Breast epithelium (tissue), 4 donors: ENCODE measurements at places on chromosomes 6 and 20.
A peak's percentile ranks its signal among the peaks of the same experiment; 100 is the strongest.

DNA sequence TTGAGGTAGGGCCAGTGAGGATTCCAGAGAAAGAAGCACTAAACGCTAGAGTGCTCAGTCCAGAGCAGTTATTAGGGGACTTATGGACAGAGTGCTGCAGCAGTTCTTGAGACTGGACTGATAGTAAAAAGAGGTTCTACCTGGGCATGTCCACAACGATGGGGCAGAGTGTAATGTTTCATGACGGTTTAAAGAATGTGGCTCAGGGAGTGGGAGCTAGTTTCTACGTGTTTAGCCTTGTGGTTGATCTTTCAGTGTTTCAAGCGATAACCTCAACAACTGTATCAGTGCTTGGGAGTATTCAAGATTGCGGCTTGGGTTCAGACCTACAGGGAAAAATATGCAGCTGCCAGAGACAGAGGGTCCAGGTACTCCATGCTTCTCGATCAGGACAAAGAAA is 67.1 kb downstream of the TULP4 start:
- no peak for DNase-seq
- no peaks in the 10 kb centered on the region for H3K27me3 ChIP-seq
- H3K4me3 ChIP-seq, result no peak overlapping the region
- H3K4me1 ChIP-seq, result no peaks in the 10 kb centered on the region
- no peaks in the 10 kb centered on the region for H3K36me3 ChIP-seq
- H3K27ac ChIP-seq, result peak overlapping the region; percentile 57

- H3K27me3 ChIP-seq, result no peaks in the 10 kb centered on the region
- no peaks in the 10 kb centered on the region for H3K36me3 ChIP-seq
- no peak for DNase-seq
- no peak overlapping the region for H3K27ac ChIP-seq
These were observed 136.6 kb downstream of the GMDS start for GRCh38 chr6:2108700-2109306.

- H3K4me1 ChIP-seq, result no peaks in the 10 kb centered on the region
- no peak overlapping the region for H3K4me3 ChIP-seq
- no peaks in the 10 kb centered on the region for H3K36me3 ChIP-seq
- H3K27me3 ChIP-seq, result no peaks in the 10 kb centered on the region
- no peak for DNase-seq
These were observed 76.2 kb upstream of the RPS6KA2 start for GRCh38 chr6:166703149-166703710.

DNA sequence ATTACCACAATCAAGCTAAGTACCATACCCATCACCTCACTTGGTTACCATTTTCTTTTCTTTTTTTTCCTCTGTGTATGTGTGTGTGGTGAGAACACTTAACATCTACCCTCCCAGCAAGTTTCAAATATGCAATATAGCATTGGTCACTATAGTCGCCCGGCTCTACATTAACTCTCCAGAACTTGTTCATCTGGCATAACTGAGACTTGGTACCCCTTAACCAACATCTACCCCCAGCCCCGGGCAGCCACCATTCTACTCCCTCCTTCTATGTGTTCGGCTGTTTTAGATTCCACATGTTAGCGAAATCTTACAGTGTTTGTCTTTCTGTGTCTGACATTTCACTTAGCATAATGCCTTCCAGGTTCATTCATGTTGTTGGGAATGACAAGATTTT is 89.0 kb upstream of the TOP1 start:
- H3K27me3 ChIP-seq, result no peaks in the 10 kb centered on the region
- H3K4me1 ChIP-seq, result no peaks in the 10 kb centered on the region
- H3K36me3 ChIP-seq, result no peaks in the 10 kb centered on the region
- no peak for DNase-seq
- H3K27ac ChIP-seq, result no peak overlapping the region

- no peaks in the 10 kb centered on the region for H3K27me3 ChIP-seq
- no peak for DNase-seq
- H3K36me3 ChIP-seq, result no peaks in the 10 kb centered on the region
- no peaks in the 10 kb centered on the region for H3K4me1 ChIP-seq
- no peak overlapping the region for H3K27ac ChIP-seq
- H3K4me3 ChIP-seq, result no peak overlapping the region
These were observed 33.6 kb downstream of the FAM209B start for GRCh38 chr20:56566621-56567020.

GRCh38 chr6:53605543-53606235 is 59.9 kb downstream of the KLHL31 start:
- H3K27ac ChIP-seq, result no peak overlapping the region
- H3K4me3 ChIP-seq, result no peak overlapping the region
- no peak for DNase-seq
- H3K36me3 ChIP-seq, result no peaks in the 10 kb centered on the region
- H3K27me3 ChIP-seq, result no peaks in the 10 kb centered on the region
- H3K4me1 ChIP-seq, result no peaks in the 10 kb centered on the region

DNA sequence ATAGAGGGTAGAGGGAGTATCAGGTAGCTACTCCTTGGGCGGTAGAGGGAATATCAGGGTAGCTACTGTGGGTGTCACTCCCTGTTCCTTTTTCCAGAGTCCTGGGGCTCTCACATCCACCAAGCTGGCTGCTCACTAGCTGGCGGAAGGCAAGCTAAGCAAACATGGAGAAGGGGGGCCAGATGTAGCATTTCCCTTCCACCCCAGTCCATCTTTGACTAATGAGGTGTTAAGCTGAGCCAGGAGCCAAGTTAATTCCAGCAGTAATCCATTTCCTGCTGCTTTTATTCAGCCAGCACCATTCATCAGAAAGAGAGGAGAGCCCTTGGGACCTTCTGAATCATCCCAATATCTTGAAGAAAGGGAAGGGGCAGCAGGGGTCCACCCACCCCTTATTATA is 330.0 kb downstream of the ZFAND3 start:
- no peak overlapping the region for H3K4me3 ChIP-seq
- no peak for DNase-seq
- no peaks in the 10 kb centered on the region for H3K36me3 ChIP-seq
- no peaks in the 10 kb centered on the region for H3K27me3 ChIP-seq
- H3K4me1 ChIP-seq, result no peaks in the 10 kb centered on the region

DNA sequence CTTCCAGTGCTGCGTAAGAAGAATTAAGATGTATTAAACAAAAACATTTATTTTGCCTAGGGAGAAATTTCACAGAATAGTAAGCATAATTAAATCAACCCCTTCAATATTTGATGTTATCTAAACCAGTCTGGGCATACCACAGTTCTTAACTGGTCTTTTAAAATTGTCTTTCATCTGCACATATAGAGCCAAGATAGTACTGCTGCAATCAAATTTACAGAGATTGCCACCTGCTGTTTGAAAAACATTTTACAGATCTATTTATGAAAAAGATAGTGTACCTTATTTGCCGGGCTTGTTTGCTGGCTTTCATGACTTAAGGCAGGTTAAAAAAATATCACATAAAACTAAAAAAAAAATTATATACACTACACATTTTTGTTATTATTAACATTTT is 323.2 kb downstream of the ADGRB3 start:
- no peak for DNase-seq
- H3K36me3 ChIP-seq, result no peaks in the 10 kb centered on the region
- no peak overlapping the region for H3K4me3 ChIP-seq
- H3K27me3 ChIP-seq, result no peaks in the 10 kb centered on the region
- no peak overlapping the region for H3K27ac ChIP-seq
